Uterus (tissue), 4 donors: ENCODE measurements at places on chromosomes 6 and 20. TPM values are rescaled to one million over a fixed set of nuclear protein-coding genes. Genes with fewer than 3 reads are reported as not detected.

GRCh38 chr6:143205131-143205535, 144.4 kb downstream of the AIG1 start:
- DNase-seq = no peak

- no peak for DNase-seq
These were observed 4.9 kb downstream of the CENPQ start for GRCh38 chr6:49468042-49468441.

- no peak for DNase-seq
These were observed 25.2 kb downstream of the FBXO30 start for GRCh38 chr6:145789443-145789842.

- peak; percentile 41 for DNase-seq
These were observed 18.4 kb downstream of the SCP2D1 start for GRCh38 chr20:18831830-18832499.

DNA sequence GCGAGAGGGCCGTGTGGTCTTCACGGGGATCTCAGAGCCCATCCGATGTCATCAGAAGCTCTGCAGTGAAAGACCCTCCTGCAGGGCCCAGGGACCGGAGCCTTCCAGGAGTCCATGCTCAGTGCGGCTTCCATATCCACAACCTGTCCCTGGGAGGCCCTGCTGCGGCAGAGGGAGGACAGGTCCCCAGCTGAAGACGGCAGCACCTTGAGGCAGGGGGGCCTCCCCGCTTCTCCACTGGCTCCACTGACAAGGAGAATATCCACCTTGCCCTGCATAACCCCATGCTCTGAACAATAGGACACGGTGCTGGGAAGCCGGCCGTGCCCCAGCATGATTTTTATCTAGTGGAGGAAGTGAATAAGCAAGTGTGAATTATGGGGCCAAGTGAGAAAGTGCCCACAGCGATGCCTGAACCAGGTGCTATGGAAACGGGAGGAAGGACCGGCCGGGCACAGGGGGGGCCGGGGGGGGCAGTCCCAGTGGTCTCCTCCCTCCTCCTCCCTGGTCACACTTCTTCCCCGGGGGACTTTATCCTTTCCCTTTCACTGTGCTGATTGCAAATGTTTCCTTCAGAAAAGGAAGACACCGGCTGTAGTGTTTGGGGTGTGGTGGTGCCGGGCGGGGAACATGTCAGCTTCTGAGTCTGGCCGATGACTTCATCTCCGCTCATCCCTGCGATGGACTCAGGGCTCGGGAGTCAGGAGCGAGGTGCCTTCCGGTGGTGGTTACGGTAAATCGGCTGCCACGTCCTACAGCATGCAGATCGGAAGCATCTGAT, 225.1 kb downstream of the ERMARD start:
- DNase-seq = no peak

Gene ALDH8A1
- total RNA-seq = not detected

GRCh38 chr6:1394514-1395463, 5.4 kb downstream of the FOXF2 start:
- no peak for DNase-seq

DNA sequence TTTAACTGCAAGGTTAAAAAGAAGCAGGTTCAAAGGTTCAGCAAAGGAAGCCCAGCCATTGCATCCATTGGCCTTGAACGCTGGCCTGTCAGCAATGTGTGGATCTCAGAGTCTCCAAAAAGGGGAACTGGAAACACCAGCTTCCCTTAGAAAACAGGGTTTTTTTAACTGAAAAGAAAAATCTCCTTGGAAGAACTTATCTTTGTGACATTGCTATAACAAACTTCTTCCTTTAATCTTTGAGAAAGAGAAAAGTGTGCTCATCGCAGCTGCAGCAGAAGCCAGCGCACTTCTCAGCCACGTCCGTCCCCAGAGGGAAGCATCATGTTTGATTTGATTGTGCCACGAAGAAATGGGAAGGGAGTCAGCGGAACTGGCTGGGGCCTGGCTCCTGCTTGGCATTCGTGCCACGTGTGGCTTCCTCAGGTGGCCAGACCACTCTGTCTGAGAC, 215.0 kb downstream of the SYNDIG1 start:
- DNase-seq = no peak

Gene GSTA3
- not detected for total RNA-seq

Gene SYCP2L
- total RNA-seq = not detected

Gene MLIP
- not detected for total RNA-seq

- DNase-seq = no peak
These were observed 241.8 kb downstream of the ANKRD60 start for GRCh38 chr20:57986666-57987065.

DNA sequence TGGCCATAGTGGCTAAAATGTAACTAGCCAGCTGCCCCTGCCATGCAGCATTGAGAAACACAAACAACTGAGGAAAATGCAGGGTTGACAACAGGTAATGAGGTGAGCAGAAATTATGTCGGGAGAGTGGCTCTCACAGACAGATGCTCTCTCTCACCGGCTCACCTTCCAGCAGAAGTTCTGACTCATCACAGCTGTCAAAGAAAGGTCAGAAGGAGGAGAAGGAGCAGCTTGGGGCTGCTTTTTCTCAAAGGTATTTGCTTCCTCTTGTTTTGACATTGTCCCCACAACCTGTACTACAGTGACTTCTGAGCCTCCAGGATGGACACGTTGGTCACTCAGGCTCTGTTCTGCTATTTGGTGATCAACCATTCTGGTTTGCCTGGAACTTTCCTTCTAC, 190.5 kb upstream of the HEY2 start:
- no peak for DNase-seq

DNA sequence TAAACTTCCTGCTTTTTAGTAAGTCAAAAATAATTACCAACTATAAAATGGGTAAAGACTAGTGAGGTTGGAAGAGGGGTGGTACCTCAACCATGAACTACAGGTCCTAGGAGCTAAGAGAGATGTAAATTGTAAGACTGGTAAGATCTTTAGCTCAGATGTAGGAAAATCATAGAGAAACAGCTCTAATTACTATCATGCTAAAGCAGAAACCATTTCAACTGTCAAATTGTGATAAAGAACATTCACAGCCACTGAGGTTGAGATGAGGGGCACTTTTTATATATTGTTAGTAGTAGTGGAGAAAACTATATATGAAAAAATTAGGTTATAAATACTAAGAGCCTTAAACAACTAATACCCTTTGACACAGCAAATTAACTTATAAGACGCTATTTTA, 20.0 kb downstream of the CDK19 start:
- DNase-seq = no peak

DNA sequence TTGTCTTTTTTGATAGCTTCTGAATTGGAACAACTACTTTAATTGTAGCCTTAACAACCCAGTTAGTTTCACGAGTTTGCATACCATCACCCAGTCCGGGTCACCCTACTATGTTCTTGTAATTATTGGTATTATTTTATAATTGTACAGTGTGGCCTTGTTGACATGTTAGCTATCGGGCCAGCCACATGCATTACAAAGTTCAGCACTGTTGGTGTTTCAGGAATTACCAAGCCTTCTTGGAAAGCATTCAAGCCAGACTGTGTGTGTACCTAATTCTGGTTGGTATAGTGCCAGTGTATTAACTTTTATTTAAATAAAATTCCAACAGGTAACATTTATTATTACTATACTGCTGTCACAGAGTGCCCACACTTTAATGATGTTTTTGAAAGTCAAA, 150.9 kb downstream of the JARID2 start:
- no peak for DNase-seq

Gene TSHZ2
- 43.3 TPM for total RNA-seq

GRCh38 chr20:57038608-57039440, 227.6 kb downstream of the BMP7 start:
- no peak for DNase-seq

DNA sequence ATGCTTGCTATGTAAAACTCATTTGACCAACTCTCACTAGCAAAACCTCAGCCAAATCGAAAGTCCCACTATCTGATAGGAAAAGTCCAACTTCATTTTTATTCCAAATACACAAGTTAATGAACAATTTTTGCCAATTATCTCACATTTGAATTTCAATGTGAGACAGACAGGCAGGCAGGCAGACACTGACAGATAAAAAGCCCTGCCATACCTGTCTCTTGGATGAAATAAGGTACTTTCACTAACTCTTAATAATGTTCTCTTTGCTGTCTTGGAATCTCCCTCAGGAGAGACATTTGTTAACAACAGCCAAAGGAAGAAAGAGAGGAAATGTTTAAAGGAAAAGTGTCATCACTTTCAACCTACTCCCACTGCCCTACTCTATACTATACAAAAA, 82.0 kb downstream of the RNGTT start:
- no peak for DNase-seq

GRCh38 chr6:130851026-130851425, 23.8 kb downstream of the SMLR1 start:
- DNase-seq = no peak

GRCh38 chr6:14945461-14946185, 300.2 kb upstream of the JARID2 start:
- no peak for DNase-seq
